ENCODE measurements at places on chromosomes 6 and 20.

DNA sequence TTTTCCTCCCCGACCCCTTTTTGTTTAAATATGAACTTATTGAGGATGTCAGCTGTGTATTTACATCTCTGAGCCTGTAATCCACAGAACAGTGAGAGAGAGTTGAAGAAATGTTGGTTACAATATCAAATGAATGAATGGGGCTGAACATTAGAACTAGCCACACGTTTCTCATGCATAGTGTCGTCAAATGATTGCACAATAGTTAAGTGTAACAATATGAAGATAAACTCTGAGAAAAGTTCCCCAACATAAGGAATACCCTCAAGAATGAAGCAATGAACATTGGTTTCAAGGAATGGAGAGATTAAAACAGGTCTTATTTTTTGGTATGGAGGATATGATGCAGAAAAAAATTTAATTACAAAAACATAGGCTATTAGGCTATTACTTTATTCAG lies 100.5 kb upstream of the DTNBP1 start:
- DNase-seq = no peak

GRCh38 chr20:36102809-36103596 lies 51.5 kb upstream of the EPB41L1 start:
- no peak for DNase-seq

DNA sequence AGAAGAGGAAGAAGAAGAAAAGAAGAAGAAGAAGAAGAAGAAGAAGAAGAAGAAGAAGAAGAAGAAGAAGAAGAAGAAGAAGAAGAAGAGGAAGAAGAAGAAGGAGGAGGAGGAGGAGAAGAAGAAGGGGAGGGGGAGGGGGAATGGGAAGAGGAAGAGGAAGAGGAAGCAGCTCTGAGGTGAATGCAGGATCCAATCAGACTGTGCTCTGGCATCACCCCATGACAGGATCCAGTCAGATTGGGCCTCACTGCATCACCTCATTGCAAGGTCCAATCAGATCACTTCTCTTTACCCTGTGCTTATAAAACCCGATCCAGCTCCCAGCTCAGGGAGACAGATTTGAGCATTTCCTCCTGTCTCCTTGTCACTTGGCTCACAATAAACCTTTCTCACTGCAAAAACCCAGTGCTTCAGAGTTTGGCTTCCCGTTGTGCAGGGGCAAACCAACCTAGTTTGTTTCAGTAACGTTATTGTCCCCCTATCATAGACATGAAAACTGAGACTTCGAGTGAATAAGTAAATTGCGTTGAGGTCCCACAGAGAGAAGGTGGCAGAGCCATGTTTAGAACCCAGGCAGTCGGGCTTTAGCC lies 28.6 kb upstream of the YWHAB start:
- peak; percentile 13 for DNase-seq

DNA sequence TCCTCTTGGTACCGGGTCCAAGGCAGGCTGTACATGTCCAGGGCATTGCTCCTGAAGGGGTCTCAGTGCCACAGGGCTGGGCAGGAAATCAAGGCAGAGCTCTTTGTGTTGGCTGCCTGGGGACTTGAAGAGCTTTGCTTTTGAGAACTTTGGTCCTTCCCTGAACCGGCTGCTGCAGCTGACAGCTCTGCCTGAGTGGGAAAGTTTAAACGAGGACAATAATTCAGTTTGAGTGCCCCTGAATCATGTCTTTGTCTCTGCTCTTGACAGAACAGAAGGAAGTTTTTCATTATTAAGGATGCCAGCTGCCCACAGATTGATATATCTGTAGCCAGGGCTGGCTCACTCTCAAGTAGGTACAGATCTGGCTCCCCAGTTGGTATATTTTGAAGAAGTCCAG lies 56.1 kb downstream of the ANKRD6 start:
- DNase-seq = no peak

DNA sequence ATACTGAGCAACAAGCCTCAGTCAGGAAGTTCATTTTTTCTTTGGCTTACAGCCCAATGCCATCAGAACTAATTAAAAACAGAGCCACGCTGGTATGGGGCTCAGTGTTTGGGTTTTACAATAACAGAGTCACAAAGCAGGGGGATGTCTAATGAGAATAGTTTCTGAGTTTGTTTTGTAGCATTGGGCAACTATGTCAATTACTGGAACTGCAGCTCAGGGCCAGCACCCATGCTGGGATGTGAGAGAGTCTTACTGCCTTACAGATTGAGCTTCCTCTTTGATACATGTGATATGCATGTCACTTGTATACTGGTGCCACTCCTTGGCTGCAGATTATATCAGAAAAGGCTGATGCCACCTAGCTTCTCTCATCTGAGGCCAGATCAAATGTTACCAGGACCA lies 117.6 kb downstream of the TFAP2B start:
- DNase-seq = no peak

DNA sequence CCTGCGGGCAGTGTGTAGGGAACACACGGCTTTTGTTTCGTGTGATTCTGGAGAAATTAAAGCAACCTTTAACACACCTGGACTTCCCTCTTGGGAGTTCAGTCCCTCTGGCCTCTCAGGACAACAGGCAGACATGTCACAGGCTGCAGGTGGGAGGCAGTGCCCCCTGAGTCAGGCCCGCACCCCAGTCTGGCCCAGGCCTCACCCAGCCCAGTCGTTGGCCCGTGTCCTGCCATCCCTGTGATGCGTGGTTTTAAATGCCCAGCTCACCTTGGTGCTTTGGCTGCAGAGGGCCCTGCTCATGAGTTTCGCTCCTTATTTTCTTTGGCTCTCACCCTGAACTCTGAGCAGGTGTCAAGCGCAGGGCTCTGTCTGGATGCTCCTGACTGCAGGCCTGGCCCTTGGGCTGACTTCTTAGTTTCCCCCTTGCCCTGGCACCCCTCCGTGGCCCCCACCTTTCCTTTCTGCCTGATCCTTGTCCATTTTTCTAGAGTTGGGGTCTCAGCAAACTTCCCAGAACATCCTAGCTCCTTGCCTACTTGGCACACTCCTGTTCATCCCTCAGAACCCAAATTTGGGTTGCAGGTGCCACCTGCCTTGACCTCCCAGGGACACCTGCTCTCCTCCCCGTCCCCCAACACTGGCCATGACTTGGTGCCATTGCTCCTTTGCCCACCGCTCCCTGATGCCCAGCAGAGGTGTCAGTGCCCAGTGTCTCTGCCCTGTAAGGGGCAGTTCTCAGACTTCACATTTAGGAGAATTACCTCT lies 2.2 kb upstream of the CABLES2 start:
- DNase-seq = no peak

- no peak for DNase-seq
Measured at GRCh38 chr6:10531503-10531902, 10.4 kb downstream of the GCNT2 start.

- peak; percentile 29 for DNase-seq
Measured at GRCh38 chr6:81075974-81076373, 676.5 kb downstream of the TENT5A start.

- no peak for DNase-seq
Measured at GRCh38 chr6:28303570-28303969, 22.2 kb downstream of the PGBD1 start.

DNA sequence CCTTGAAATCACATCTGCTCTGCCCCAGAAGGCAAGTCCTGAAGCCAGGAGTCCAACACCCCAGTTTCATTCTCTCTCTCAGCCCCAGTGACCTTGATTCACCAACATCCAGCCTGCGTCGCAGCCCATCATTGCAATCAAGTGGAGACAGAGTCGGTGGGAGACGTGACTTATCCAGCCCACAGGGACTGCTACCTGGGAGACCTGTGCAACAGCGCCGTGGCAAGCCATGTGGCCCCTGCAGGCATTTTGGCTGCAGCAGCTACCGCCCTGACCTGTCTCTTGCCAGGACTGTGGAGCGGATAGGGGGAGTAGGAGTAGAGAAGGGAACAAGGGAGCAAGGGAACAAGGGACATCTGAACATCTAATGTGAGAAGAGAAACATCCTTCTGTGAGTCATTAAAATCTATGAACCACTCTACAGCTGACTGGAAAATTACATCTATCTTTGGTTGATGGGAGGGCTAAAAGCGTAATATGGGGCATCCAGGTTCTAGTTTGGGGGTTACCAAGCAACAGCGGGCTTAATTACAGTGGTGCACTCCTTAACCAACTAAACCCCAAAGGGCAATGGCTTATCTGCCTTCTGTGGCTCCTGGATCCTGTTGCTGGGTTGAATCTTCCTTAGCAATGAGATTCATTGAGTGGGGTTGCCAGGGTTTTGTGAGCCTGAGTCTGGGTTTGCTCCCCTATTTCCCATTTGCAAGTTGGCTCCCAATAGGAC lies 2.5 kb downstream of the LY6G6D start:
- DNase-seq = no peak

DNA sequence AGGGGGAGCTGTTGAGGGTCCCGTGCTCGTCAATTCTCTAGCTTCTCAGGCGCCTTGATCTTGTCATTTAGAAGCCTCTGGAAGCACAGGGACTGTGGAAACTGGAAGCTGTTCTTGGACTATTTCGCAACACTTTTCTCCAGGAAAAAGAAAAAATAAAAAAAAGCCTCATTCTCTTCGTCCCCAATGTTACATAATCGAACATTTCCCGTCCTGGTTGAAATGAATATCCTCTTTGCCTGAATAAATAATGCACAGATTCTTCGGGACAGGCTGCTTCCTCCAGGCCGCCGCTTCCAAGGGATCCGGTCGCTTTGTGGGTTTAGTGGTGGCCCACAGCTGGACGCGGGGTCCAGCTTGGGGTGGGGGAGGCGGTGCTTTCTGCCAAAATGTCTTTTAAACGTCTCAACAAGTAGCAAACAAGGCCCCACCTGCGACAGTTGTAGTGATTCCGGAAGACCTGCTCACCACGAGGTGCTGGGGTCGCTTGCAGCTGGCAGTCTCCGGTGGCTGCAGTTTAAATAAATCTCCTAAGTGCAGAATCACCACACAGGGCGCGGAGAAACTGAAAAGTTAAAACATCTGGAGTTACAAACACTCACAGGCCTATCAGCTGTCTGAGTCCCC lies 125.9 kb upstream of the ESR1 start:
- DNase-seq = peak; percentile 11

DNA sequence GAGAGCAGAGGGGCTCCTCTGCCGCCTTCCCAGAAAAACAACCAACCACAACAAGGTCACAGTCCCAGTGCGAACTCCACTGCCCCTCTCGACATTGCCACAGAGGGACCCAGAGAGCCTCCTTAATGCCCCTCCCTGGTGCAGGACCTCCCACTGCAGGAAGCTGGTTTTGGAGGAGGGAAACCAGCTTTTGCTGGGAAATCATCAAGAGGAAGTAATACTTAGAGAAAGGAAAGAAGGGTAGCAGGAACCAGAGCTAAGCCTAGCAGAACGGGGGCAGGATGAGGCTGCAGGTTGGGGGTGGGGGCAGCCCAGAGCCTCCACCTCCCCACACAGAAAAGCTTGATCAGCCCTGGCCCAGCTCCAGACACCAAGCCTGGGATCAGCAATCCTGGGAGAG lies 37.7 kb upstream of the SIRPA start:
- no peak for DNase-seq

GRCh38 chr6:43702534-43703440 lies 15.2 kb upstream of the MRPS18A start:
- DNase-seq = peak; percentile 97

DNA sequence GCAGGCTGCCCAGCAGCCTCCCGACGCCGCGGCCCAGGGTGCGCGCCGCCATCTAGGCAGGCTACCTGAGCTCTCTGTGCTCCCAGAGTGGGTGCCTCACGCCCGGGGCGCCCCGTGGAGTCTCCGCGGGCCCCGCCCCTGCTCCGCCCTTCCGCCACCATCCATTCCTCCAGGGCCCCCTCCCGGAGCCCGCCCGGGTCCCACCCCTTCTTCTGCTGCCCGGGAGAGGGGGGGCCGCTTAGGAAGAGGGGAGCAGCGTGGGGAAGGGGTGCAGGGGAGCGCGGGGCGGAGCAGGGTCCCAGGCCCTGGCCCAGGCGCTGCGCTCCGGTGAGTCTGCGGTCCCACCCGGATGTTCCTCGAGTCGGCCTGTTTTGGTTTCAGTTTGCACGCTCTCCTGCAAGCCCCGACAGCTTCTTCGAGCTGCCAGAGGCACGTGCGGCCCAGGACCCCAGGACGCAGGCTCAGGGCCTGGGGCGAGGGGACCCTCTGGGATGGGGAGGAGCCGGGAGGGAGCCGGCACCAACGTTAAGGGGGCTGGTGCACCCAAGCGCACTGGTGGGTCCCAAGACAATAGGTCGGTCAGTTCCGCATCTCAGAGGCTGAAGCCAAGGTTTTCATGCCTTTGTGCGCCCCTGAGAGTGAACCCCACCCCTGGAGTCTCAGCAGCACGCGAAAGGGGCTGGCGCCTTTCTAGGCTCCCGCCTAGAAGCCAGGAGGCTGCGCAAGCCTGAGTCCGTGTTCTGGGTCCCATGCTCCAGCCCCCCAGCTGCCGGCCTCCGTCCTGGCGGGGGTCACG lies at the start of gene ACSS1:
ACSS1 (minus strand) TSS at position 89 of the 796 bp plus-strand sequence; CDS start at position 52, 37 bp downstream.
- peak; percentile 63 for DNase-seq

DNA sequence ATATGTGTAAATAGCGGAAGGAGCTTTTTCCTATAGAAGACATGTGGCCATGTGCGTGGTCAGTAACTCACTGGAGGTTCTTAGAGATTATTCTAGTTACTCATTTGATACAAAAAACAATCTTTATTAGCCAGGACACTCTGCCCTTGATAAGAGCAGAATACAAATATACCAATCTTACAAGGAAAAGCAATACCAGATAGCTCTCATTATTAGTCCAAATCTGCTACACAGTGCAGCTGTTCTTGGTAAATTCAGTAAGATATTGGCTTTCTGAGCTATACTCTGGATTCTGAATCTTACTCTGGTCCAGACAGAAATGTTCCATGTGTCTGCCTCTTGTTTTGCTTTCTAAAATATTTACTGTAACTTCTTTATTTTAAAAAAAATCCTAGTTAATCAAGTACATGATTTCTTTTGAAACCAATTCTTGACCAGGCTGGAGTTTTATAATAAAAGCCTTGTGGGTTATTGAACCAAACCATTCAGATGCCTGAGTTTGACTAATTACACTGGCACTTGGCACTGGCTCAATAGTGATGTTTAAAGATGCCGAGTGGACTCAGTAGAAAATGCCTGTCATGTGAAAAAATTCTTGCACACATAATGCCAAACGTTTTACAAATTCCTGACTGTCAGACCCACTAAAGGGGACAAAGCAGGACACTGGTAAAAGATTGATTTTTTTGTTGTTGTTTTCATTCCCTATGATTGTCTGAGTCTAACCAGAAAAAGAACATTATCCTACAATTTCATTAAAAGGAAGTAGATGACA lies 242.8 kb upstream of the TCF21 start:
- peak; percentile 91 for DNase-seq

DNA sequence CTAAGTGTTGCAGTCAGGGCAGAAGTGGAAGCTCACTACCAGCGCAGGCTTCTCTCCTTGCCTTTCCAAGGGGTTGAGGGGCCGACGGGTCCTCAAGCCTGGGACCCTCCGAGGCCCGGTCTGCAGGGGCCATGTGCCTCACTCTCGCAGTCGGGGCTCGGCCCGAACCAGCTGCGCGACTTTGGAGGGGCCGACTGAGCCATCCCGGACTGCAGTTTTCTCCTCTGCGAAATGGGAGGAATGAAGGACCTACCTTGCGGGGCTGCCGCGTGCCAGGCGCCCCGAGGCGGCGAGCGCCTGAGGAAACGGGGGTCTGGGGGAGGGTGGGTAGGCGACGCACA lies 5.6 kb downstream of the LZTS3 start:
- DNase-seq = no peak

GRCh38 chr20:19826179-19826914 lies 68.3 kb downstream of the RIN2 start:
- no peak for DNase-seq

All from EH (cell line).